Purkinje cell (primary cell): ENCODE measurements at places on chromosomes 6 and 20. TPM values are rescaled to one million over a fixed set of nuclear protein-coding genes. Genes with fewer than 3 reads are reported as not detected.

Gene ATP6V1G2
- 154 and 211 TPM in 2 replicates for polyA plus RNA-seq

Gene PEX3
- polyA plus RNA-seq: 62.2 and 90.2 TPM in 2 replicates

Gene SLC17A2
- not detected in 2 replicates for polyA plus RNA-seq

Gene ZSCAN16
- 0.43 and 6.8 TPM in 2 replicates for polyA plus RNA-seq

Gene IL17A
- polyA plus RNA-seq: not detected in 2 replicates

Gene CBLN4
- 24.9 and 27.4 TPM in 2 replicates for polyA plus RNA-seq

Gene ZBTB46
- 2.8 and 6.3 TPM in 2 replicates for polyA plus RNA-seq

Gene DAAM2
- 0.80 TPM in 1 of 2 replicates, not detected in the other for polyA plus RNA-seq

Gene CRISP3
- not detected in 2 replicates for polyA plus RNA-seq

Gene LHFPL5
- not detected in 2 replicates for polyA plus RNA-seq

Gene SNX9
- polyA plus RNA-seq: 12.4 and 18.6 TPM in 2 replicates

Gene SIRPB2
- not detected in 2 replicates for polyA plus RNA-seq

Gene SLC22A7
- 0.63 TPM in 1 of 2 replicates, not detected in the other for polyA plus RNA-seq

Gene MRPL2
- polyA plus RNA-seq: 48.1 and 61.6 TPM in 2 replicates

Gene NFKBIL1
- polyA plus RNA-seq: 0.62 and 0.75 TPM in 2 replicates

Gene FOXF2
- polyA plus RNA-seq: 0.39 and 0.67 TPM in 2 replicates

Gene SMOC2
- polyA plus RNA-seq: 1.0 TPM in 1 of 2 replicates, not detected in the other

Gene PXDC1
- 0.56 TPM in 1 of 2 replicates, not detected in the other for polyA plus RNA-seq

Gene CLDN20
- not detected in 2 replicates for polyA plus RNA-seq

Gene ASIP
- not detected in 2 replicates for polyA plus RNA-seq

Gene BCAS4
- 2.1 and 3.1 TPM in 2 replicates for polyA plus RNA-seq

Gene MAPK13
- 0.69 and 0.94 TPM in 2 replicates for polyA plus RNA-seq

Gene DEFB132
- not detected in 2 replicates for polyA plus RNA-seq

Gene FAM184A
- 56.8 and 85.8 TPM in 2 replicates for polyA plus RNA-seq

Gene TNXB
- polyA plus RNA-seq: not detected in 2 replicates

Gene FAM217A
- not detected in 2 replicates for polyA plus RNA-seq

Gene SLC52A3
- polyA plus RNA-seq: not detected in 2 replicates

Gene MLN
- not detected in 2 replicates for polyA plus RNA-seq

Gene TRAPPC3L
- 0.30 TPM in 1 of 2 replicates, not detected in the other for polyA plus RNA-seq

Gene SLC4A11
- 0.34 and 1.2 TPM in 2 replicates for polyA plus RNA-seq

Gene FBXO5
- polyA plus RNA-seq: 0.78 and 1.8 TPM in 2 replicates

Gene KHDC1L
- polyA plus RNA-seq: 1.8 TPM in 1 of 2 replicates, not detected in the other

Gene GSTA2
- not detected in 2 replicates for polyA plus RNA-seq

Gene ACAT2
- 15.8 and 55.5 TPM in 2 replicates for polyA plus RNA-seq

Gene SCRT2
- 0.36 TPM in 1 of 2 replicates, not detected in the other for polyA plus RNA-seq

Gene PLG
- polyA plus RNA-seq: not detected in 2 replicates

Gene PHACTR3
- polyA plus RNA-seq: 15.5 and 23.0 TPM in 2 replicates

Gene SLC24A3
- 1.2 and 1.5 TPM in 2 replicates for polyA plus RNA-seq

Gene HSD17B8
- 3.1 and 10.1 TPM in 2 replicates for polyA plus RNA-seq

Gene PGC
- polyA plus RNA-seq: not detected in 2 replicates

Gene BPIFB2
- polyA plus RNA-seq: not detected in 2 replicates

Gene PRKN
- polyA plus RNA-seq: 3.4 and 4.1 TPM in 2 replicates
